ENCODE measurements at places on chromosomes 3 and 15.

GRCh38 chr3:99875581-99875928, 57.9 kb downstream of the CMSS1 start:
- no peak for DNase-seq

GRCh38 chr3:14492948-14493881, 46.9 kb downstream of the GRIP2 start:
- no peak for DNase-seq

GRCh38 chr15:71143373-71144310, 28.4 kb downstream of the THSD4 start:
- no peak for DNase-seq

GRCh38 chr3:72127224-72127612, 342.3 kb upstream of the PROK2 start:
- DNase-seq: no peak

DNA sequence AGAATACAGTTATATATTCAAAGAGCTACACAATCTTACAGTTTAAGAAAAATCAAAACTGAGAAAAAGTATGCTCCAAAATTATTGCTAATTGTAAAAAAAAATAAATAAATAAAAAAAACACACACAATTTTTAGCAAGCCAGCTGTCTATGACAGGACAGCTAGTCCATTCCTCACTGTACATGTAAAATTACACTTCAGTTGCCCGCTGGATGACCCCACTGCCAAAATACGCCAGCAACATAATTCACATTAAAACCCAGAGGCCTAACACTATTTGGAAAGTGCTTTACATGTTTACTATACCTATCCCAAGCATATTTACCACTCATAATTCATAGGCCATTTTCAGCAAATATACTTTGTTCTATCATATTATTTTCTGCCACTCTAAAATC, 5.8 kb downstream of the MYO9A start:
- no peak for DNase-seq

DNA sequence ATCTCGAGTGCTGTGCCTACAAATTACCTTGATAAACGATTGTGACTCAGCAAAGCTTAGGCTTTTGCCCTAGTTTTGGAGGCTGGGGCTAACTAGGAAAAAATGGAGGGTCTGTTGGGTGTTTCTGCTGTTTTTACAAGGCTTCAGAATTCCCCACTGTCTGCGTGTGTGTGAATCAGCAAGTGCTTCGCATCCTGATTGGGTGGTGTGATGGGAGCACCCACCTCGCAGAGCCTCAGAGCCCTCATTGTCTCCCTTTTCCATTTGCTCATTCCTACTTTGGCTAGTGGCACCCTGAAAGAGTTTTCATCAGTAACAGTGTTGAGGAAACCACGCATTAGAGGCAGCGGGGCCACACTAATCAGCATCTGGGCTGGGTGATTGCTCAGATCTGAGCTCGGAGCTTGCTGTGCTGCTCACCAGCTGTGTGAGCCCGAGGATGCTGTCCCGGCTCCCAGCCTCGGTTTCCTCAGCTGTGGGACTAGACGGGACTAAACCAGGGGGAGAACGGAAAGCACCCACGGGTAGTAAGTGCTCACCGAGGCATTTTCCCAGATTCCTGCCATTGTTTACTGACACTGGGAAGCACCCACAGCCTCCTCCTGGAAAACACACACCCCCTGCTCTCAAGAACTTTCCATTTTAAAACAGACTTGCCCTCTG, 40.6 kb downstream of the GOLGA8S start:
- no peak for DNase-seq

- DNase-seq: no peak
Observed at GRCh38 chr3:141789281-141789680, 26.1 kb downstream of the GRK7 start.

DNA sequence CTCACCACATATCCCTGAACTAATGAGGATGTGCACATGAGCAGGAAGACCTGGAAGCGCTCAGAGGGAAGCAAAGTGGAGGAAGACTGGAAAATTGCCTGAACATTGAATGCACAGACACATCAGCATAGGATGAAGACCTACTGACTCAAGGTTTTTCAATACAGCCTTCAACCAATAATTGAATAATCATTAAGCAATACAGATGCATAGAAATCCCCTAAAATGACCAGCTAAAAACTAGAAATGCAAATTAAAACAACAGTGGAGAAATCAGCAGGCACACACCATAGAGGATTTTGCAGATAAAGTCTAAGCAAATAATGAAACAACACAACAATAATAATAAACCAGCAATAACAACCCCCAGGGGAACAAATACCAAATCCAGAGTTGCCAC, 80.4 kb downstream of the CEP152 start:
- no peak for DNase-seq

DNA sequence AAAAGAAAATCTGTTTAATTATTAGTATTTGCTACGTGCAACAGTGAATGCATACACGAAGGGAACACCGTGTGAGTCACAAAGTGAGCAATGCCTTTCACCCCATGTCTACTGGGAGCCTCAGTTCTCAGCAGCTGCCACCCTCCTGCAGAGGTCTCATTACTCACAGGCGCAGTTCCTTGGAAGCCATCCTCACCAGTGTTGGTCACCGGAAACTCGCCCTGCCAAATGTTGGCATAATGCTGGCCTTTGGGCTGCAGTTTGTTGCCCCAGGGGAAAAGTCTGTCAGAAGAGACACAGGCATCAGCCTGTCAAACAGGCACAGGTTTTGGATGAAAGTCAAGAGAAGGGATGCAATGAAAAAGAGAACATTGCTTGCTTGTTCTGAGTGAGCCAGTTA, 50.1 kb downstream of the SUMF1 start:
- peak; percentile 43 for DNase-seq

DNA sequence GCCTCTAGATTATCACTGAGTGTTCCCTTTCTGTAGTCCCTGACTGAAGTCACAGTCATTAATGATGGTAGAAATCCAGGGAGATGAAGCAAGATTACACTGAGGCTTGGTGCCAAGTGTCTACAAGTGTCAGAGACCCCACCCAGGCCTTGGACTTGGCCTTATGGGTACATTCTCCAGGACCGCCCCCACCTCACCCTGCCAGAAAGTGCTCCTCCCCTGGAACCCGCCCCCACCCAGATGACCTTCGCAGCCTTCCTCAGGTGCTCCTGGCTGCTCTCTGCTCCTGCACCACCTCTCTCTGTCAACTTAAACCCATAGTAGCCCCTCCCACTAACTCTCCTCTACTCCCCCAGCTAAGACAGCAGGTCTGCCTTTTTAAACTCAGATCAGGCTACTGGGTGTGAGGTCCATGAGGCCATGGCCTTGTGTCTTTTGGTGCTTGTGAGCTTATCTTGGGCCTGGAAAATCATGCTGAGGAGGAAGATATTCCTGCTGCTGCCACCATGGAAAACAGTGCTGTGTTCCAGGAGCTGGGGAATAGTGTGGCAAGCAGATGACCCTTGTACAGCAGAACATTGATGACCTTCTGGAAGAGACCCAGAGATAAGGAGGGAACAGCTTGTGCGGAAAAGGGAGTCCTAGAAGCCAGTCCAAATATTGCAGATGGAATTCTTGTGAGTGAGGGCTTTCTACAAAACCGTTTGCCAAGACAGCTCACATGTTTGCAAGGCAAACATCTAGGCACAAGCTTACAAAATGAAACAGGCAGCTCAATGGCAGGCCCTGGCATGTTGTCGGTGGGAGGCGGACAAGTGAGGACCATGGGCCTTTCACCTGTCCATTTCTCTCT, 40.3 kb upstream of the NDUFB4 start:
- no peak for DNase-seq

DNA sequence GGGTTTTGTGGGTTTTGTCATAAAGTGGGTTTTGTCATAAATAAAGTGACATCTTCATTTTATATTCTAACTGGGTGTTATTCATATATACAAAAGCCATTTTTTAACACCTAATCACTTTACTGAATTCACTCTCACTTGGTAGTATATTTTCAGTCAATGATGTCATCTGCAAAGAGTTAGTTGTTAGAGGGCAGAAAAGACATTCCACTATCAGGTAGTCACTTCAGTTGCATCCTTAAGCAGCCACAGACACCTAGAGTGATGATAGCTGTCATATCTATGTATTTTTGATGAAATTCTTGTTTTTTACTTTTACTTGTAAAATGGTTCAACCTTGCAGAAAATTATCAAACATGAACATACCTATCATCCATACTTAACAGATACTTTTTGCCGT, 89.0 kb downstream of the DHX36 start:
- DNase-seq: no peak

DNA sequence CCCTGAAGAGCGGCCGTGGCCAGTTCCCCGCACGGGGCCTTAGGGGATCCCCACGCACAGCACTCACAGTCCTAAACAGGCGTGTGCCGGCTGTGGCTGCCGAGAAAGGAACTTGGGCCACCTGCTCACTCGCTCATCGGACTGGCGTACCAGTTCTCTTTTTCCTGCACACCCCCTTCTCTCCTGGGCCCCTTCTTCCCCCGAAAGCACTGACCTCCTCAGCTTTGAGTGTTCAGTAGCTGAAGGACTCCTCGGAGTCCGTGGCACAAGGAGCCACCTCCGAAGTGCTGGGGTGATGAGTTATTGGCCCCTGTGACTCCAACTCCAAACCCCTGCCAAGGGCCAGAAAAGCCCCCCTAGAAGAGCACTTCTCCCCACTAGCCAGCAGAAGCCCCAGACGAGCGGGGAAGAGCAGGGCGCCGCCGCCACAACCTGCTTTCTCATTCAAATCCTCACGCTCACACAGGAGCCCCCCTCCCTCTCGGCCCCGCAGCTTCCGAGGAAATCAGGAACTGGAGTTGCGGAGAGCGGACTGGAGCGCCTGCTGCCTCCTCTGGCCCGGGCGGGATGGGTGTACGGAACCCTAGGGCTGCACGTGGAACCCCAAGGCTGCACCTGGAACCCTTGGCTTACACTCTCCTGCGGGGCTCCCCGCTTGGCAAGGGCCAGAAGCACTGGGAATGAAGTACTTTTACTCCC, at the start of gene PLCH1:
Gene PLCH1 (minus strand): TSS at position 446 of the 699 bp plus-strand sequence. CDS start 40,847 bp downstream, outside the sequence.
- DNase-seq: peak; percentile 50

DNA sequence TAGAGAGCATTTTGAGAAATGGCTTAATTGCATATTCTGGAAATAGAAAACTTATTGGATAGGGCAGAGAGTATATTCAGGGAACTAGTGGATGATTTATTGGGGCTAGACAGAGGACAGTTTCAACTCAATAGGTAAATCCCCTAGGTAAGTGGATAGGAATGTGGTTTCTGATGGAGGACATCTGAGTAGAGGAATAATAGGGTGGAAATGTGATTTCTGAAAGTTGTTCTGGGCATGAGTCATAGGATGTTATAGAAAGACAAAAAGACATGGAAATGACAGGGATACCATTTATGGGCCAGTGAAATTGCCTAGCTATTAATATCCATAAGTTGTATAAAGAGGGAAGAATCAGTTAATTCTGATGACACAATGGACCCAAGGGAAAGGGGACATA, 563.3 kb upstream of the GOLIM4 start:
- no peak for DNase-seq

GRCh38 chr3:169604568-169604967, 58.9 kb downstream of the MECOM start:
- DNase-seq: no peak

- no peak for DNase-seq
Observed at GRCh38 chr15:98154863-98155262, 194.4 kb downstream of the ARRDC4 start.

GRCh38 chr15:77034695-77035489, 36.0 kb downstream of the TSPAN3 start:
- DNase-seq: peak; percentile 5

GRCh38 chr3:58576716-58577115, 475 bp downstream of the FAM107A start:
- DNase-seq: no peak

GRCh38 chr3:185912512-185912911, 25.3 kb downstream of the TRA2B start:
- no peak for DNase-seq

DNA sequence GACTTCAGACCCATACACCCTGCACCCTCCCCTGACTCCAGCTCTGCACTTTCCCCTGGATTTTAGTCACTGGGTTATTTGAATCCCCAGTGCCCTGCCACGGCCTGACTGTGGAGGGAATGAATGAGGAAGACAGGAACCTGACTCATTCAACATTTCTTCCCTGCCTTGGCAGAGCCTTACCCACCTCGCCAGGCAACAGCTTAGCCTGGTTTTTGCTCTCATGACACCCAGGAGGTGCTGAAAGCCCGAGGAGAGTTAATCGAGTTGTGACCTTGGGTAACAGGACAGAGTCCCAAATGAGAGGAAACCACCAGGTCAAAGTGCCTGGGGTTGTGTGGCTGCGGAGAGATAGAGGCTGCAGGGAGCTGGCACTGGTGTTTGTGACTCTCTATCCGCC, 128.3 kb downstream of the SMAD6 start:
- no peak for DNase-seq

DNA sequence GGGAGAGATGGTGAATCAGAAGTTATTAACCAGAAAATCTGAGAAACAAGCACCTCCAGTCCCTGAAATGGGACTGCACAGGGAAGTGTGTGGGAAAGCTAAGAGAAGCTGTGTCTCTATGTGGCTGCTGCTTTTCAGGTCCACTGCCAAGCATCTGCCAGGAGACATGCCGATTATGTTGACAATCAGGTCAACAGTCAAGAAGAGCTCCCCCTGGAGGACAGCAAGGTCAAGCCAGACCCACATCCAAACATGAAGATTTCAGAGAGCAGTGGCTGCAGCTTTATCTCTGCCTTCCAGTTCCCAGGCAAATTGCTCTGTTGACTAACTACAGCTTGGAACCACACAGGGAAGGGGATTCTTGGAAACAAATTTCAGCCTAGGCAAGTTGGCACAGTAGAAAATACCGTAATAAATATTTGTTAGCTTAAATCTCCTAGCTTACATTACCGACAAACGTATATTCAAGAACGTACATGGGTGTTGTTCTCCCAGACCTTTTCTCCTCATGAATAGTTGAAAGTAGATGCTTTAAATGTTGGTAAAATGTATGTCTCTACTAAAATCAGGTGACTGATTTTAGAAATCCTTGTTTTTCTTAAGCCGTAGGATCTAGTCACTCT, 394.5 kb upstream of the RARB start:
- peak; percentile 36 for DNase-seq

GRCh38 chr15:31399544-31400171, 73.0 kb downstream of the KLF13 start:
- no peak for DNase-seq

DNA sequence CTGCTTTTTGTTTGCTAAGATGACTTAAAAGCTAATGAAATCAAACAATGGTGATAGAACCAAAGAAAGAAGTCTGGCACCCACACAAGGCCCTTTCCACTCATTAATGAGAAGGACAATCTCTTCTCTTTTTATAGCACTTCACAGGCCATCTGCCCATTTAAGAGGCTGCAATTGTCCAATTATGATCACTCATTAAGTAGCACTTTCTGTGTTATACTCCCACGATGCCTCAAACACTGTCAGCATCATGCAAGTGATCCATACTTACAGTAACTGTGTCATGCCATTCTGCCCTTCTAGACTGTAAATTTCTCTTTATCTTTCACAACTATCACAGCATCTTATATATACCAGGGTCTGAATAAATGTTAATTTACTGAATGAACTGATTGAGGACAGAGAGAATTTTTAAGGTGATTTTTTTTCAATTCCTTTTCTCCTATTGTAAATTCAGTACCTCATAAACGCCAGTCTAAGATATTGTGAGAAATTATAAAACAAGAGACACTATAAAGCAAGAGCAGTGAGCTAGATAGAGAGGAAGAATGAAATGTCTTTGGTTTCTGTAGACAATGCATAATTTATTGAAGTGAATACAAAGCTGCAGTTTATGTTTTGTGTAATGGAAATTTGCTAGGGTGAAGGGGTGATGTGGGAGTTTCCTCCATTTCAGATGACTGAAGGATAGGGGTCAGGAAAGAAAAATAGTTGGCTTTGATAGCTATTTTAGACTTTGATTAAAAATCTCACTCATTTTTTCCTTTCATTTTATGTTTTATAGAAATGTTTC, 17.3 kb downstream of the CD200 start:
- DNase-seq: no peak

GRCh38 chr3:160540551-160540950, 24.8 kb downstream of the KPNA4 start:
- no peak for DNase-seq

All from NCI-H460 (cell line).